Aorta (tissue), 5 donors: ENCODE measurements at places on chromosomes 2 and 18.

- no peak for DNase-seq
These were observed 27.1 kb downstream of the MTERF4 start for GRCh38 chr2:241074901-241075540.

GRCh38 chr2:143237146-143237777 lies 108.0 kb downstream of the ARHGAP15 start:
- DNase-seq = no peak

DNA sequence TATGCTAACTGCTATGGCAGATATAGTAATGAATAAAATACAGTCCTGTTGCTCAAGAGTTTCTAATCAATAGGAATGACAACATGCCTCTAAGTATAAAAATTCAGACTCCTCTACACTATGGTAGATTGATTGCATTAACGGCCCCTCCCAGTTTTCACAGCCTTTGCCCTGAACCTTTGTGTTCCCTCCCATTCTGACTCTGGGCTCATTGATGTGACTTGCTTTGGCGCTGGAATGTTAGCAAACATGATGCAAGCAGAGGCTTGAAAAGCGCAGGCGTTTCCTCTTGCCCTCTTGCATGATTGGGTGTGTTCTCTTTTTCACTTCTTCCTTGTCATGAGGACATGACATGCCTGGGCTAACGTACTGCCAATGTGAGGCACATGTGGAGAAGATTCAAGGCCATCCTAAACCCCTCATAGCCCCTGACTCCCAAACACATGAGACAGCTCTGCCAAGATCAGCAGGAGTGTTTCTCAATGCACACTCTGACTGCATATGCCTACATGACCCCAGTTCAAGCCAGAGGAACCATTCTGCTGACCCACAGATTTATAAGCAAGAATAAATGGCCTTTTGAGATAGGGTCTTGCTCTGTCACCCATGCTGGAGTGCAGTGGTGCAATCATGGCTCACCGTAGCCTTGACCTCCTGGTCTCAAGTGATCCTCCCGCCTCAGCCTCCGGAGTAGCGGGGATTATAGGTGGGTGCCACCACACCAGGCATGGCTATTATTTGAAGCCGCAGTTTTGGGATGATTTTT lies 49.7 kb upstream of the CD28 start:
- DNase-seq = peak; percentile 79

- DNase-seq = no peak
These were observed 285.6 kb upstream of the ACVR2A start for GRCh38 chr2:147559070-147559725.

DNA sequence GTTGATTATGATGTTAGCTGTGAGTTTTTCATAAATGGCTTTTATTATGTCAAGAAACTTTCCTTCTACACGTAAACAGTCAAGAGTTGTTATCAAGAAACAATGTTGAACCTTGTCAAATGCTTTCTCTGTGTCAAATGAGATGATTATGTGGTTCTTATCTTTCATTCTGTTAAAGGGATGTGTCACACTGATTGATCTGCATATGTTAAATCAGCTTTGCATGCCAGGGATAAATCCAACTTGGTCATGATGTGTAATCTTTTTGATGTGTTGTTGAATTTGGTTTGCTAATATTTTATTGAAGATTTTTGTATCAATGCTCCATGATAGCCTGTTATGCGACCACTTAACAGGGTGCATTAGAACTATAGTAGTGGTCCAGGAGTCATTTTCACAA lies 107.3 kb downstream of the C1QL2 start:
- no peak for DNase-seq

GRCh38 chr2:197145471-197146056 lies 165.0 kb downstream of the ANKRD44 start:
- DNase-seq = no peak

GRCh38 chr2:181682795-181683517 lies 2.6 kb upstream of the NEUROD1 start:
- no peak for DNase-seq

GRCh38 chr18:68874361-68874760 lies 76.5 kb downstream of the CCDC102B start:
- DNase-seq = no peak

DNA sequence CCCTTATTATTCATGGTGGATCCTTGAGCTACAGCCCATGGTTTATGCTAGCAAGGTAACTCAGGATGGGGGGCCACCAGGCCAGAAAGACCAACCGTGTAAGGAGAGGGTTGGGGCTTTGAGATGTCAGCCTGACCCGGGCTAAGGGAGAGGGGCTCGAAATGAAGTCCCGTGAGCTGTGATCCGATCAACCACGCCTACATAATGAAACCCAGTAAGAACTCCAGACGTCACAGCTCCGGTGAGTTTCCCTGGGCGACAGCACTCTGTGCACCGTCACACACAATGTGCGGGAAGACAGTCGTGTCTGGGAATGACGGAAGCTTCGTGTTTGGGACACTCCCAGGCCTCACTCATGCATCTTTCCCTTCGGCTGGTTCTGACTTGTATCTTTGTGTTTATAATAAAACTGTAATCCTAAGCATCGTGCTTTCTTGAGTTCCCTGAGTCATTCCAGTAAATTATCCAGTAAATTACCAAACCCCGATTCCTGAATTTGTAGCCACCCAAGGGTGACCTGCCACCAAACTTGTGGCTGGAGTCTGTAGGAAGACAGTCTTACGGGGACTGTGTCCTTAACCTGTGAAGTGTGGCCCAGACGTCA lies 44.2 kb downstream of the CYP27C1 start:
- DNase-seq = no peak

DNA sequence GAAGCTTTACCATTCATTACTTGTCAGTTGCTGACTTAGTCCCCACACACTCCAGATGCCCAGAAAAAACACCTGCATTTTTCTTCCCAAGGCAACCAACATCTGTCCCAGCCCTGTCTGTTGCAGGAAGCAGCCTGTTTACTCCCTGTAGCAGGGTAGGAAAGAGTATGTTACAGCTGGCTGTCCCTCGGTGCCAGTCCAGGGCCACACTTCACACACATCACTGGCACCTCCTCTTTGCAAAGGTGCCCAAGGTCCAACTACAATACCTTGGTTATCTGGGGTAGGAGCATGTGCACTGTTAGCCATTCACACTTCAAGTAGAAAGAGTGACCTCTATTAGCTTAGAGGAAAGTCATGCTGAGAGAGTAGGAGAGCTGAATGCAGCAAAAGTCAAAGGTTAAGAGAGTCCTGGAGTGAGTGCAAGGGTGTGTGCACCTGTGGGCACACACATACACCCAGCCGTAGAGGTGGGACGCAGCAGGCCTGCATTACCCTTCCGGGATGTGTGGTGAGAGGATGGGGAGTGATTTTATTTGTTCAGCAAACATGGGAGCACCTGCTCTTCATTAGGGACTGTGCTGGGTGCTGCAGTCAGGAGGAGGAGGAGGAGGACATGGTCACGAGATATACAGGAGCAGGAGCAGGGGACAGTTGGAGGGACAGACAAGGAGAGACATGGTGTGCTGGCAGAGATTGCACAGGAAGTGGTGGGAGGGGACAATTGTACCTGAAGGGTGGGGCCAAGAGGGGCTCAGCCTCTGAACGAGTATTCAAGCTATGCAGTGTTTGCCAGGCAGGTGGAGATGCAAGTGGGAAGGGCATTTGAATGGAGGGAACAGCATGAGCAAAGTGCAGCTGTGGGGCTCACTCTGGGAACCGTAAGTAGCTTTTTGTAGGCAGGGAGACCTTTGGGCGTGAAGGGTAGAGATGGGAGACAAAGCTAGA lies 69.8 kb downstream of the TSN start:
- no peak for DNase-seq

- DNase-seq = no peak
These were observed 50.4 kb downstream of the ACKR3 start for GRCh38 chr2:236619910-236620612.

DNA sequence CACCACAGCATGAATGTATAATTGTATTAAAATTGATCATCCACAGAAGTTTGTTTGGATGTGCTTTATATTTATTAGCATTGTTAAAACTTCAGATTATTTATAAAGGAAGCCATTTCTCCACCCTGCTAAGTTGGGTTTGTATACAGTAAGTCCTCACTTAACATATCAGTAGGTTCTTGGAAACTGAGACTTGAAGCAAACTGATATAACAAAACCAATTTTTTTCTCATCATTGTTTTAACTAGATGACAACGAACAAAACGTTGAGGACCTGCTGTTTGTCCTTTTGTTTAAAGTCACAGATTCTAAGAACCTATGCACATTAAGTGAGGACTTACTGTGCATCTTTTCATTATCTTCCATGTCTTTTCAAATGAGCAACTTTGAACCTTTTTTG lies 17.1 kb downstream of the C2orf69 start:
- DNase-seq = no peak

GRCh38 chr18:57947117-57947516 lies 96.9 kb upstream of the NEDD4L start:
- DNase-seq = no peak

- DNase-seq = no peak
These were observed 2.9 kb downstream of the ZFAND2B start for GRCh38 chr2:219209236-219210195.

DNA sequence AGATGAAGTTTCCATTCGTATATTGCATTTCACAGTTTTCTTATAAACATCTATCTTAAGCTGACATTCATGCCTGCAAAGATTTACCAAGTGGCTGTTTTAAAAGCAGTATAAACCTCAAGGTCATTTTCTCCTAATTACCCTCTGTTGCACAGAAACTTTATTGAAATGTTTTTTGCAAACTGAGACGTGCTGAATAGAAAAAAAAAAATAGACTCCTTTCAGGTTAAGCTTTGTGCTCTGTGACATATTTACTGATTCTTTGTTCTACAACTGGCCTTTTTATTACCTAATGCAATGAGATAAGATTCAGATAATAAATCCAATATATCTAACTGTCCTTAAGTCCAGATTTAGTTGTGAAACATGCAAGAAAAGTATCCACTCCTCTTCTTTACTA lies 938.7 kb downstream of the DSC3 start:
- no peak for DNase-seq

- DNase-seq = no peak
These were observed 457.9 kb downstream of the PIK3C3 start for GRCh38 chr18:42412896-42413295.

DNA sequence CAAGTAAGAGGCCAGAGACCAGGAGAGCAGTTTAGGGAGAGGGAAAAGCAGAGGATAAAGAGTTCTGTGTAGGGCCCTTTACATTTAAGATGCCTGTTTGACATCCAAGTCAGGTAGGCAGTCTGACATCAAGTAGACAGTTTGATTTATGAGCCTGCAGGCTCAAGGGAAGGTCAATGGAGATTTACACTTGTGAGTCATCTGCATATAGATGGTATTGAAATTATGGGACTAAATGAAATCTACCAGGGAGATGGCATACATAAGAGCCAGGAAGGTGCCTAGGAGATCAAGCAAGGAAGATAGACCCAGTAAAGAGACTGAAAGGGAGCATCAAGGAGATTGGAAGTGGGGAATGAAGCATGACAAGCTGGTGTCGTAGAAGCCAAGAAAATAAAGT lies 212.4 kb upstream of the PKDCC start:
- DNase-seq = no peak

DNA sequence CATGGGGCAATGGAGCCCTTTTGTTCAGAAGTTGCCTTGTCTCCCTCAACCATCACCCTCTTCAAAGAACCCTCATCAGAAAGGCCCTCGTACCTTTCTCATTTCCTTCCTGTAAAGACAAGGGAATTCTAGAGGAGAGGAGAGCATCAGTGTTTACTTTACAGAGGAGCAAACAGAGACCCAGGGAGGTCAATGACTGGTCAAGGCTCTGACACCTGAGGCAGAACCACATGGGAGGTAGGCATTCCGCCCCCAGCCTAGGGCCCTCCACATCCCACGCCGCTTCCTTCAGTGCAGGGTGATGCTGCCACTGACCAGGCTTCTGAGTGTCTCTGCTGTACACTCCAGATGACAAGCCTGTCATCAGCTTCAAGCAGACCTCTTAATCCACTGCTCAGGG lies 104.7 kb downstream of the NRP2 start:
- DNase-seq = no peak
